H7 (cell line): ENCODE measurements at places on chromosomes 4 and X. TPM values are rescaled to one million over a fixed set of nuclear protein-coding genes. Genes with fewer than 3 reads are reported as not detected.

SLC49A3 gene
- 2.0 and 4.1 TPM in 2 replicates for total RNA-seq

TMEM154 gene
- total RNA-seq = 0.31 and 1.4 TPM in 2 replicates

KLF8 gene
- 7.3 and 8.1 TPM in 2 replicates for total RNA-seq

MSANTD1 gene
- total RNA-seq = 0.07 and 0.24 TPM in 2 replicates

BLTP1 gene
- 21.5 and 29.5 TPM in 2 replicates for total RNA-seq

RTL5 gene
- total RNA-seq = 1.3 and 1.5 TPM in 2 replicates

FAM149A gene
- 13.9 and 19.2 TPM in 2 replicates for total RNA-seq

NAT8L gene
- 4.1 and 5.2 TPM in 2 replicates for total RNA-seq

SLC4A4 gene
- 0.55 and 0.78 TPM in 2 replicates for total RNA-seq

ITM2A gene
- 25.4 and 27.2 TPM in 2 replicates for total RNA-seq
